ENCODE measurements at places on chromosomes 4 and X.

DNA sequence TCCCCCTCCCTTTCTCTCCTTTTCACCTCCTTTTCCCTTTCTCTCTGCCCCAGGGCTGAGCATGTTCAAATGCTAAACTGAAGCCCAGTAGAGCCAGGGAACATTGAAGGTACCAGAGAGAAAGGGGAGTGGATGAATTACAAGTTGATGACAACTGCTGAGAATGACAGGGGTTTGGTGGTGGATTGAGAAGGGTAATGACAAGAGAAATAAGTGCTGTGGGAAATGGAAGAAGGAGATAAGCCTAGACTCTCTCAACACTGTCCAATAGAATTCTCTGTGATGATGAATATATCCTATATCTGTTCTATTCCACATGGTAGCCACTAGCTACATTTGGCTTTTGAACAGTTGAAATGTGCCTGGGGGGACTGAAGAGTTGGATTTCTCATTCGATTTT is 154.5 kb downstream of the TMEM164 start:
- no peak for DNase-seq

DNA sequence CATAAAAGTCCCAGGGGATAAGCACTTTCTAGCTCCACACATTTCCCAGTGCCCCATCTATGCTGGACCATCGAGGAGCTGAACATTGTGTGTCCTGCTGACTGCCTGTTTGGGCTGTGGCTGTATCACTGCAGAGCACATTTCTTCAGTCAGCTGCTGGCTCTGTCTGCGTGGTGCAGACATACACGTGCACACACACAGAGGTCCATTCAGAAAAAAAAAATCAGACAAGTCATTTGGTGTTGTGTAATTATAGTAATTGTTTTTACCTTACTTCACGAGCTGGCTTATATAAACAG is 1.1 kb upstream of the PDLIM3 start:
- peak; percentile 38 for DNase-seq

- no peak for DNase-seq
Observed at GRCh38 chr4:71689822-71690221, 94.1 kb downstream of the GC start.

DNA sequence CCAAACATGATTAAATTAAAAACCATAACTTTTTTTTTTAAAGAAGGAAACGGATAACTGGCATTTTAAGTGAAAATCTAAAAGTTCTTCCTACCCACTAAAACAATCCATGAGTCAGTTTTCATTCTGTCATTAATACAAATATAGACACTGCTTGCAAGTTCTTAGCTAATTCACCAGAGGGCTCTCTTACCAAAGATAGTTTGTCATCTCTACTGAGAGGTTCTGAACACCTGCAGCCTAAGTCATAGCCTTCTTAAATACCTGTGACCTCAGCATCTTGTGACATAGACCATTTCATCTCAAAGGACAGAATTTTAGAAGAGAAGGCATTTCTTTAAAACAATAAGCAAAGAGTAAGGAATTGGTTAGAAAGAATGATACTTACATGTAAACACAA is 65.3 kb upstream of the FAM120C start:
- peak; percentile 11 for DNase-seq

- DNase-seq = peak; percentile 59
Observed at GRCh38 chr4:577499-578450, 1.7 kb upstream of the TMEM271 start.

- no peak for DNase-seq
Observed at GRCh38 chr4:36854554-36854953, 390.0 kb upstream of the NWD2 start.

DNA sequence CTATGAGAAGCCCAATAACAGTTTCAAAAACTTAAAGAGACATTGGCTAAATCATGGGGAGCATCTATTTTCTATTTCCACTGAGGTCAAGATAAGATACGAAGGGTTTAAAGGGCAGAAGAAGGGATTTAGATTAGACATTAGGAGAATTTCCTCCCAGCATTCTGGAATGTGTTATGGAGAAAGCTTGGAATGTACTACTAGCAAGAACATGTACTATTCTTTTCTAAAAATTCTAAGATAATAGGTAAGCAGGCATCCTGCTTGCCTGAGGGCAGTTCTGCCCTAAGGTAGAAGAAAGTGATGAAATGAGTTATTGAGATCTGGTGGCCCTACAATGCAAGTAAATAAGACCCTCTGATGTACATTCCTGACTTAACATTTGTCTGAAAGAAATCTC is 279.2 kb downstream of the NR3C2 start:
- no peak for DNase-seq

DNA sequence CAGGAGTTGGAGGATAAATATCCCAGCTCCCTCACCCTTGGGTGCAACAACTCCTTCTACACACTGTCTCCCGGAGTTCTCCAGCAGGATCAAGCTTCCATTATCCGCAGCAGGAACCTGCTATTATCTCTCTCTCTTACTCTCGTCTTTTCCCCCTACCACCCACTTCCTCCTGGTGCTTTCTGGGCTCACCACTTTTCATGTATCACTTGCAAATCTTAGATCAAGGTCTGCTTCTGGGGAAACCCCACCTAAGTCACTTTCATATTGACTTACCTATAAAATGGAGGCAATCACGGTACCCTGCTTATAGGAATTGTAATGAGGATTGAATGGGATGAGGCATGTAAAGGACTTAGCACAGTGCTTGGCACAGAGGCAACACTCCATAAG is 589.5 kb downstream of the BCOR start:
- DNase-seq = no peak

- no peak for DNase-seq
Observed at GRCh38 chr4:6999172-7000086, 43.7 kb upstream of the TADA2B start.

DNA sequence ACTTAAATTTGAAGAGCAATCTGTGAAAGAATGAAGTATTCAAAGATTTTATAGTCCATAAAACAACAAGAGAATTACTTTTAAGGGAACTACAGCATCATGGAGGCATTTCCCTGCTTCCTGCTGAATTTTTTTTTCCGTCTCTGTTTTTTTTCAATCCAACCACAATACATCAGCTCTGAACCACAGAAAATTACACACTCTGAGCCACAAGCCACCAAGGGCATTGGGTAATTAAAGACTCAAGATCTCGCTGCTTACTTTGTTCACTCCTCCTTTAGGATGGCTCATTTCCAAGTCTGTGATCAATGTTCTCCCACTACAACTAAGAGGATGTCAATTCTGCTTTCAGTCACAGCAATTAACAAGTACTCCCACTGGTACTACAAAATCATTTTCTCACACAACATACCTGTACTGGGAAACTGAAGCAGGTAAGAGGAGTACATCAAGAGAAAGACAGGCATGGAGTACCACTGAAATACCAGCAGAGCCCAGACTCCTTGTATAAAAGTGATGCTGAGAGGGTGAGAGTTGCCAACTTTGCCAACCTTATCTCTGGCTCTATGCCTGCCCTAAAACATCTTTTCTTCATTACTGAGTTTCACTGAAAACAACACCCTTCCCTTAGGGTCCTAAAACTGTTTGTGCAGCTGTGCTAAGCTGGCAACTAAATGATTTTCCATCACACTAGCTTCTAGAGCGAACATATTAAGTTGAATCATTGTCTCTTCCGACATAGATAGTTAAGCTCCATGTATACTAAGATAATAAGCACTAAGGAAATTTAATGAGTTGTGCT is 105.8 kb upstream of the MAGEB18 start:
- DNase-seq = no peak
